ENCODE measurements at places on chromosomes 13 and 19.

DNA sequence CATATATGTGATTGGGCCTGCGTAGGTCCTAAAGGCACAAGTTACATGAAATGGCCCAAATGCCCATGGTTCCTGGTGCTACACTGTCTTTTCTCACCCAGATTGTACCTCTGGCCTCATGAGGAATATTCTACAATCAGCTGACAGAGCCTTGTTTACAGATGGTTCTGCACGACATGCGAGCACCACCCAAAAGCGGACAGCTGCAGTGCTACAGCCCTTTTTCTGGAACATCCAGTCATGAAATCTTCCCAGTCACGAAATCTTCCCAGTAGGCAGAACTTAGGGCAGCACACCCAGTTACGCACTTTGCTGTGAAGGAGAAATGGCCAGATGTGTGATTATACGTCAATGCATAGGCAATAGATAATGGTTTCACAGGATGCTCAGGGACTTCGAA is 7.7 kb upstream of the ELF1 start:
- no peak for DNase-seq

DNA sequence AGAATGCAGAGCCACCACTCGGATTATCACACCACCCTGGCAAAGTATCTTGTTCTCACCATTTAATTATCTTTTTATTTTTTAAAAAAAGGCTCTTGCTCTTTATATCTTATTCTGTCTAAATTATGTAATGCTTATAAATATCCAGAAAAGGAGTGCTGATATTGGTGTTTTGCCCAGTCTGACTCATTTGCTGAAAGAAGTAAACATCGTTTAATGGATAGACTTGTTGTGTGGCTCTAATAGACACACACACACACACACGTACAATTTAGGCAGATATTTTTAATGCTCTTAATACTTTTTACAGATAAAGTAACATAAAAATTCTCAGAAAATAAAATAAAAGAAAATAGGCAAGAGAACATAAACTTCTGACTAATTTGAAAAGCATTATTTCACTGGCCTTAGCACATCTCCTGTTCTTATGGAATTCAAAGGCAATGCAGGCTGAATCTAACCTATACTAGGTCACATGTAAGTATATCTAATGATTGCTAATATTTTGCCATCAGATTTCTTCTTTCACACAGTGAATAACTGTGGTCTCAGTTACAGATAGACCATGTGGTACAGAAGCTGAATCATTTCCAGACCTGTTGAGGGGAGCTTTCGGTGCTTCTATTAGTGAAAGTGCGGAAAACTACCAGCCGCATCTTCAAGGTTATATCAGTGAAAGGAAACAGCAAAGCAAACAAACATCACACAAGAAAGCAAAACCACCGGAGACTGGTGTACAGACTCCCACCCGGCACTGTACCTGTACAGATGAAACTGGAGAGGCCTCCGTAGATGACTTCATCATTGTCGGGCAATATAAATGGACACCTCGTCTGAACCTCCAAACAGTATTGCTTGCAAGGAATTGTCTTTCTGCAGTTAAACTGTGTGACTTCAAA is 642.1 kb upstream of the ARGLU1 start:
- DNase-seq, result peak; percentile 78

DNA sequence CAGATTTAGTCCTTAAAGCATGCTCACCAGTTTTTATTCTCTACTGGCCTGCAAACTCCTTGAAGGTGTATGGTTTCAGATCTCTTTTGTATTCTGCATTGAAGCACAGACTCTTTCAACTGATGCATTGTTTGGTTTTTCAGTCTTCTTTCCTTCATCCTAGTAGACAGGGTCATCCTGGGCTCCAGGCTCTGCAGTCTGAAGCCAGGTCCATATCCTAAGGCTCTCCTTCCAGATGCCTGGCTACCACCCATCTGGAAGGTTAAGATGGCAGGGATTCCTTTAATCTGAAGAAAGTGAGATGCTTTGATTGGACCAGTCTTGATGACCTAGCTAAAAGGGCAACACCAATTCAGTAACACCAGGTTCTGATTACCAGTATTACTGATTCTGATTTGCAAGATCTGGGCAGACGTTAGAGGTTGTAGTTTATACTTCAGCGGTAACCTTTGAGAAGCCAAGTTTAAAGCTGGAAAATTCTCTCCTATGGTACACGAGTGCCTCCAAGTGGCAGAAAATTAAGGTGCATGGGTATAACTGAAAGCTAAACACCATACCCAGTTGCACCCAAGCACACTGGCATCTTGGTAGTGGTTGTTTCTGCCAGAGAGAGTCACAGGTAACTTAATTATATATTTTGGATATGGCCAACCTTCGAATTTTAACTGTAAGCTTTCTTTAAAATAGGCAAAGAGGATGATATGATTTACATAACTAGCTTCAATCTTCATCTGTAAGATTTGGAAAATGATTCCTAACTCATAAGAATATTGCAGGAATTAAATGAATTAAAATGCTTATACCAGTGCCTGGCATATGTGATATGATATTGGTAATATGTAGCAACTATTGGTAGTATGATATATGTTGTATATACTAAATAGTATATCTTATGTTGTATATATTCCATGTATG is 1651.9 kb upstream of the MIR17HG start:
- peak; percentile 28 for DNase-seq

DNA sequence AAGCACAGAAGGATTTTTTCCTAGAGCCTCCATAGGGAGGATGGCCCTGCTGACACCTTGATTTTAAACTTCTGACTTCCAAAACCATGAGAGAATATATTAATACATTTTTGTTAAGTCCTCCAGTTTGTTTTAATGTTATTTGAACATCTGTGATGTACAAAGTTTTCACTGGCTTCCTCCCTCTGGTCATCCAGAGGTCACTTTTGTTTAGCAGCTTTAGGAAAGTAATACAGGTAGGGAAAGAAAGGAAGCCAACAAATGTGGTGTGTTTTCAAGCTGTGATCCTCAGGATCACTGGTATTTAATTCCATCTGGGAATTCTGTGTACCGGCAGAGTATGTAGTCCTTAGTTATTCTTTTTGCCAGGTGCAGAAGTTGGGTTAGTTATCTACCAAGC is 488.8 kb upstream of the ATXN8OS start:
- no peak for DNase-seq

- no peak for DNase-seq
These were observed 8.5 kb upstream of the SOX1 start for GRCh38 chr13:112058519-112058873.

GRCh38 chr19:48969276-48970138 is 4.4 kb downstream of the FTL start:
- DNase-seq, result peak; percentile 29
